ENCODE measurements at places on chromosomes 16 and 17. TPM values are rescaled to one million over a fixed set of nuclear protein-coding genes. Genes with fewer than 3 reads are reported as not detected.

- DNase-seq: no peak
These were observed 23.2 kb downstream of the NT5M start for GRCh38 chr17:17326275-17326875.

DNA sequence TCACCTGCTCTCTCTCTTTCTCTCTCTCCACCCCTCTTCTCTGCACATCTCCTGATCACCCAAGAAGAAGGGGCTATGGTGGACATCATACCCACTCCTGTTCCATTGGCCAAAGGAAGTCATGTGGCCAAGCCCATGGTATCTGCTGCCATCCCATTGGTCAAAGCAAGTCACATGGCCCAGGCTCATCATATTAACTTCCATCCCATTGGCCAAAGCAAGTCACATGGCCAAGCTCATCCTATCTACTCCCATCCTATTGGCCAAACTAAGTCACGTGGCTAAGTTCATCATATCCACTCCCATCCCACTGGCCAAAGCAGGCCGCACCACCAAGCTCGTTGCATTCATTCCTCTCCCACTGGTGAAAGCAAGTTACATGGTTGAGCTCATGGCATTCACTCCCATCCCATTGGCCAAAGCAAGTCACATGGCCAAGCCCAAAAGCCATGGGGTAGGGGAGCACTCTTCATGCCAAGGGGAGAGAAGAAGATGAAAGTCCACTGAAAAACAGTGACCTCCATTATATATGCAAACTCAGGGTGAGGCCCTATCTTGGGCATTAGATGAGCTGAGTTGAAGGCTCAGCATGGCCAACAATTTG lies 29.2 kb downstream of the SNX20 start:
- DNase-seq: peak; percentile 24

DNA sequence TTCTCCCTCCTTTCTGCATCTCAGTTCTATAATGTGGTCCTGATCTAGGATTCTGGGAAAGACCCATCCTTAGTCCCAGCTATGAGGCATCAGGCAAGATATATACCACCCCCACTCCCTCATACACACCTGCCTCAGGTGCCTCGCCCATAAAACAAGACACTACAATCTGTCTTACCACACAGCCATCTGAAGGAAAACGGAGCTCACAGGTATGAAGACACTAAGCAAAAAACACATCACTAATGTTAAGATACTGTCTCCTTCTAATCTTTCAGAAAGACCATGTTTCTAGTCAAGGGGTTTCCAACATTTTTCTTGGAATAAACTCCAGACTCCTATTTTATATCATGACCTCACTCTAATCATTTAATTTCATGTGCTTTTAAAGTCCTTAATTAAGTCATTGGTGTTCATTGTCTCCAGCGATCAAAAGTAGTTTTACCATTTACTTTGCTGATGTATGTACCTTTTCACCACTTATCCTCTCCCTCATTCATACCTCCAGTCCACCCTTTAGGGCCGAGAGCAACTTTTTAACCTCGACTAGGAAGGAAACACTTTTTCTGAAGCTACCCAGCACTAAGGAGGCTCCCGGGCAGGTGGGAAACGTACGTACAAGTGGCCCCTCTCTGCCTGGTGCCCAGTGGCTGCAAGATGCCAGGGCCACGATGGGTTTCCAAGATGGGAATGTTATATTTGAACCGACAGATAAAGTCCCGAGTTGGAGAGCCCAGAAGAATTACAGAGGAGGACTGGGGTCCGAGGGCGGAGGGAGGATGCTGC lies 979 bp downstream of the MAP3K14 start:
- no peak for DNase-seq

PERCC1 gene
- not detected for polyA plus RNA-seq
